ENCODE measurements at places on chromosomes 12 and 14. TPM values are rescaled to one million over a fixed set of nuclear protein-coding genes. Genes with fewer than 3 reads are reported as not detected.

GRCh38 chr12:95808146-95808545, 17.6 kb upstream of the NTN4 start:
- no peak for DNase-seq
- H3K4me1 ChIP-seq, result no peaks in the 10 kb centered on the region
- H3K27ac ChIP-seq, result no peak overlapping the region
- no peak overlapping the region for H3K4me3 ChIP-seq
- H3K36me3 ChIP-seq, result no peaks in the 10 kb centered on the region
- peaks cover 28% of the 10 kb centered on the region for H3K27me3 ChIP-seq

- H3K4me1 ChIP-seq, result no peaks in the 10 kb centered on the region
- DNase-seq, result no peak
- H3K27ac ChIP-seq, result no peak overlapping the region
- no peaks in the 10 kb centered on the region for H3K36me3 ChIP-seq
- H3K4me3 ChIP-seq, result no peak overlapping the region
- no peaks in the 10 kb centered on the region for H3K27me3 ChIP-seq
Measured at GRCh38 chr12:61367281-61367785, 892.9 kb upstream of the USP15 start.

Gene KRT78
- not detected for total RNA-seq

- H3K36me3 ChIP-seq, result no peaks in the 10 kb centered on the region
- H3K27ac ChIP-seq, result no peak overlapping the region
- no peak for DNase-seq
- H3K4me3 ChIP-seq, result no peak overlapping the region
Measured at GRCh38 chr14:85438001-85438400, 91.9 kb upstream of the FLRT2 start.

DNA sequence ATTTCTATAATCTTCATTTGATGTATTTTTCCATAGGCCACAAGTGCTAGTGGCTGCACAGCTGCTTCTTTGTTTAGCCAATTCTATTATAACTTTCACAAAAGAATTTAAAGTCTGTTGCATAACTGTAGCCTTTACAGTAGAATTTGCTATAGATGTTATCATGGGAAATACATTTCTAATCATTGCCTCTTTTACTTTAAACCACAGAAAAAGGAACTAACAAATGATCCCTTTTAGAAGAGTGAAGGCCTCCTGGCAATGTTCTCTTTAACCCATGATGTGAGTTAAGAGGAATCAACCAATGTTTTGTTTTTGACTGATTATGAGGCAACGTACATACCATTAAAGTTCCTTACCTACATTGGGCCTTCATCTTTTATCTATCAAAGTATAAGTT, 68.8 kb downstream of the RPL10L start:
- H3K36me3 ChIP-seq, result no peaks in the 10 kb centered on the region
- H3K27me3 ChIP-seq, result no peaks in the 10 kb centered on the region
- no peak overlapping the region for H3K27ac ChIP-seq

Gene RAB5B
- 40.2 TPM for total RNA-seq

DNA sequence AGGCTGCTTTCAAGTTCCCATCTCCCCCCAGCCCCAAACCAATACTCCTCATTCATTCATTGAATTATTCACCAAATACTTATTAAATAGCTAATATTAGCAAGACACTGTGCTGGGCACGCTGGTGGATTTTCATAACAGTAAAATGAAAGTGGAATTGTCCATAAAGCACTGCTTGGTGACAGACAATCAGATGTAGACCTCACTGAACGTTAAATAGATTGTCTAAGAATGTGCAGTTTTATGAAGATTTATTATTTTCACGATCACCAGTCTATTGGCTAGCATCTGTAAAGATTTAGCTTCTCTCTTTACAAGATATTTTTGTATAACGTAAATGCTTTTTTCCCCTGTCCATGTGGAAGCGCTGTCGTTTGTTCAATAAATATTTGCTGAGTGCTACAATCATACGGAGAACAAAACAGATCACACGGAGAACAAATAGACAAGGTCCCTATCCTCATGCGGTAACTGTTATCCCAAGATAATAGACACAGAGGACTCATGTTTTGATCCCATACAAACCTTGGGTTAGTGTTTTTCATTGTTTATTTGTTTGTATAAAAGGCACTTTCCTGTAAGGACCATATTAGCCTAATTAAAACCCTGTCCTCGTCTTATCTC, 397.6 kb downstream of the BCAT1 start:
- H3K36me3 ChIP-seq, result no peaks in the 10 kb centered on the region
- no peak overlapping the region for H3K27ac ChIP-seq
- no peak for DNase-seq
- no peak overlapping the region for H3K4me3 ChIP-seq

- no peaks in the 10 kb centered on the region for H3K4me1 ChIP-seq
- H3K4me3 ChIP-seq, result no peak overlapping the region
- H3K27me3 ChIP-seq, result no peaks in the 10 kb centered on the region
- no peak overlapping the region for H3K27ac ChIP-seq
- no peaks in the 10 kb centered on the region for H3K36me3 ChIP-seq
Measured at GRCh38 chr12:85979641-85980040, 105.5 kb downstream of the NTS start.
